ENCODE measurements at places on chromosomes 2 and 18.

DNA sequence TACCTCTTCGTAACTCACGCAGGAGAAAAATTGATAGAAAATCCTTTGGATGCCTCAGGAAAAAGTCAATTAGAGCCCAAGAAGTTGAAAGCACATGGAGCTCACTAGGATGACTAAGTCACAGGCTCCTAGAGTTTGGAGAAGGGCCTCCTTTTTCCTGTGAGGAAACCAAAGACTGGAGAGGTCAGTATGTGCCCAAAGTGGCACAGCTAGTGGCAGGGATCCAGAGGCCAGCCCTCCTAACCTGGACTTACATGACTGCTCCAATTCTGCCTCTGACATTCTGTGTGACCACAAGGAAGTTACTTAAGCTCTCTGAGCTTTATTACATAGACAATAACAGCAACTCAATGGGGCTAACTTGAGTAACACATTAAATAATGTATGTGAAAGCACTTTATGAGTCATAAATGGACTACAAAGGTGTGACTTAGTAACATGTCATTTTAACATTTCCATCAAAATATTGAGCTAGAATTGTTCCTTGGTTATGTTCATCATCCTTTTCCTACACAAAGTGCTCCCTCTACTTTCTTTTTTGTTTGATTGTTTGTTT is 91.6 kb downstream of the DHRS9 start:
- DNase-seq: no peak

GRCh38 chr2:104318001-104318665 is 535.8 kb upstream of the POU3F3 start:
- DNase-seq: no peak

- DNase-seq: no peak
These were observed 103.6 kb upstream of the CELF4 start for GRCh38 chr18:37668971-37669747.

GRCh38 chr18:24560511-24560981 is 100.1 kb downstream of the HRH4 start:
- no peak for DNase-seq

GRCh38 chr18:78769502-78770105 is 210.0 kb upstream of the SALL3 start:
- no peak for DNase-seq

- DNase-seq: no peak
These were observed 34.8 kb downstream of the GAREM1 start for GRCh38 chr18:32435631-32436500.

DNA sequence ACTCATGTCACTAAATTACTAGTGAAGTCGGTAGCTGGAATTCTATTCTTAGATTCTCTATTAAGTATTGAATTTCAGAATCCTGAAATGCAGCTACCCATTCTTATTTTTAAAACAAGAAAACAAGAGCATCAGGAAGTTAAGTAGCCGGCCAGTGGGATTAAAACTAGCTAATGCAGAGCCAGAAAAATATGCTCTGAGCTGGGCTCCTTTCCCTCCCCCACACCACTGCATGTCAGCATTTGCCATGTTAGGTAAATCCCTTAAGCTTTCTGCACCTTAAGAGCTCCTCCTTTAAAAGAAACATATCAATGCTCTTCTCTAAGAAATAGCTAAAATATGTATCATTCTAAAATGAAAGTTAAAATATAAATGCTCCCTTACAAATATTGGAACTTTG is 72.2 kb upstream of the MFF start:
- DNase-seq: no peak

DNA sequence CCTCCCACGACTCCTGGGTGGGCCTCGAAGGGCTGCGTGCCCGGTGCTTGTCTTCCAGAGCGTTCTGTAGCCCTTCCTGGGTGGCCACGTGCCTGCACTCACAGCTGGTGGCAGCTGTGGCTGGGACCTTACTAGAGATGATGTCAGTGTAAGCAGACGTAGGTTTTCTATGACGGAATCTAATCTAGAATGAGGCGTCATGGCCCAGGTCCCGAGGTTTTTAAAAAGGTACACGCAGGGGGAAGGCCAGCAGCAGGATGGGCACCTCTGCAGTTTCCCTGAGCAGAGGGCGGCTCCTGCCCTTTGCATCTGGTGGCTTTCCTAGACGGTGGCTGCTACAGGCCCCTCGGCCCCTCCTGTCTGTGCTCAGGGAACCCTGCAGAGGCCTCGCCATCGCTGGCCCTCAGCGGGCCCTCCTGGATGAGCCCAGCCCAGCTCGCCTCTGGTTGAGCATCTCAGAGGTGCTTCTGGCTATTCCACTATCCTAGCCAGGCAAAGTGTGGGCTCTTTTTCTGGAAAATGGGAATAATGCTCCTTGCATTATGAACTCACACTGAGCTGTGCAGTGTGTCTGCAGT is 49.6 kb upstream of the PXDN start:
- DNase-seq: no peak

DNA sequence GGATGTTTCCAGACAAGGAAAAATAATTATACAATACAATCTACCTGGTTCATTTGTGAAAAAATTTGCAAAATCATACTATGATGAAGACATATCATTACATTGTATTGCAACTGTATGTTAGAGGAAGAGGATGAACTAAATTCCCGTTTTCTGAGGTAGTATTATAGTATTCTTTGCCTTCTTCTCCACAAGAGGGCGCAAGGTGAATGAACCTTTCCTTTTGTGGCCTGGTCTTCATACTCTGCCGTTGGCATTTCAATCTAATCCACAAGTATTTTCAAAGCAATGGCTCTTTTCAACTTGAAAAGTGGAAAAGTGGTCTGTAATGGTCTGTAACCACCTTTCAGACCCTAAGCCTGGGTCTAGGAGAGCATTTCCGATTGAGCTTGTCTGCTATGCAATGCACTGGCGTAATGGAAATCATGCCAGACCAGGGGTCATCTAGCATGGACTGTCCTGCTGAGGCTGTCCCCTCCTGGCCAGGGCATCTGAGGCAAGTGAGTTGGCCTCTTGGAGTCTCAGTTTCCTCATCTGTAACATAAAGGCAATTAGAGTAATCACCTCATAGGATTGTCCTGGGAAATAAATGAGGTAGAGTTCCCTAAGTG is 30.8 kb upstream of the ZNF396 start:
- no peak for DNase-seq

DNA sequence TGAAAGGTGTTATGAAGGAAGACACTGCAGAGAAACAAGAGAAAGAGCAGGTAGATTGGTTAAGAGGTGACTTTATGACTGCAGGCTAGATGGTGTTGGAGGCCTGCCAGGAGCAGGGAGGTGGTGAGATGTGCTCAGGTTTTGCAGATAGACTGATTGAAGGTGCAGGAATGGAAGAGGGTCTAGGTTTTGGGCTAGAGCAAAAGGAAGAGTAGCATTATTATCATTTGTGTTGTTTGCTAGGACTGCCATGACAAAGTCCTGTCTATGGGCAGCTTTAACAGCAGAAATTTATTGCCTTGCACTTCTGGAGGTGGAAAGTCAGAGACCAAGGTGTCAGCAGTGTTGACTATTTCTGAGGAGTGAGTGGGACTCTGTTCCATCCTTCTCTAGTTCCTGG is 172.9 kb upstream of the SOX11 start:
- DNase-seq: no peak

- no peak for DNase-seq
These were observed 502.9 kb upstream of the ID2 start for GRCh38 chr2:8178911-8179310.

DNA sequence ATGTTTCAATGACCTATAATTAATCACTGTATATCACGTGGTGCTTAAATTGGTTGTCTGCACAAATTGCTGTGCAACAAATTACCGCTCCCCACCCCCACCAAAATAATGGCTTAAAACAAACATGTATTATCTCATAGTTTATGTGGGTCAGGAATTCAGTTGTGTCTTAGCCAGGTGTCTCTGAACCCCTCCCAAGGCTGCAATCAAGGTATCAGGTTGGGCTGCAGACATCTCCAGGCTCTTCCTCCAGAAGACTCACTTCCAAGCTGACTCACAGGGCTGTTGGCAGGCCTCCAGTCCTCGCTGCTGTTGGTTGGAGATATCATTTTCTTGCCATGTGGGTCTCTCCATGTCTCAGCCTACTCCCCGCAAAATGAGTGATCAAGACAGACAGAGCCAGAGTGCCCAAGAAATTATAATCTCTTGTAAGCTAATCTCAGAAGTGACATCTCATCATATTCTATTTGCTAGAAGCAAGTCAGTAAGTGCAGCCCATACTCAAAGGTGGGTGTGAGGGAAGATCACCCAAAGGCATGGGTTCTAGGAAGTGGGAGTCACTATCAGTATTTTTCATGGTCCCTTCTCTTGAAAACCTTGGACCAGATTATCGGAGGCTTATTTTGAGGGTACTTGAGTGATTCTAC is 38.4 kb downstream of the SPC25 start:
- DNase-seq: no peak

GRCh38 chr2:18230668-18231067 is 329.8 kb downstream of the RDH14 start:
- no peak for DNase-seq

- DNase-seq: no peak
These were observed 469.7 kb downstream of the CPS1 start for GRCh38 chr2:211026109-211026508.

- no peak for DNase-seq
These were observed 214.2 kb downstream of the MREG start for GRCh38 chr2:215799194-215799593.

DNA sequence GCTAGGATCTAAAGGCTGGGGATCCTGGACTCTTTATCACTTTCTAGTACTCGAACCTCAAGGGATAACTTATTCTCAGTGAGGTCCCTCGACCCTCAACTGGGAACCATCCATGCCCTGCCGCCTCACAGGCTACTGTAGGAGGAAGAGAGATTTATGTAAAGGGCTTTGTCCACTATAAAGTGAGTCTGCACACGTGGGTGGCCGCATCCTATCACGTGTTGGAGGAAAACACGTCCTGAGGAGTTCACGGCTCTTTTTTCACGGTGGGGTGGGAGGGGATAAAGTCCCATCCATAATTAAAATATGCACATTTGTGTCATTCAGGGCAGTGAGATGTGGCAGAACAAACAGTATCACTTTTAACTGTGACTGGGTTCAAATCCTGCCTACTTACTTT is 176.6 kb downstream of the KLHL29 start:
- DNase-seq: no peak

DNA sequence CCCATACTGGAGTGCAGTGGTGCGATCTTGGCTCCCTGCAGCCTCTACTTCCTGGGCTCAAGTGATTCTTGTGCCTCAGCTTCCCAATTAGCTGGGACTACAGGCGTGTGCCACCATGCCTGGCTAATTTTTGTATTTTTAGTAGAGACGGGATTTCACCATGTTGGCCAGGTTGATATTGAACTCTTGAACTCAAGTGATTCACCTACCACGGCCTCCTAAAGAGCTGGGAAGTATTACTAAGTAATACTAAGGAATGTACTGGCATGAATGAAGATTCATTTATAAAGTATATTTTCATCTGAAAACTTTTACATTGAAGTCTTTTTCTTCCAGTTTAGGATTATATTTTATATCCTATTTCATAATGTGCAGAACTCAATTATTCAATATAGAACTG is 38.1 kb downstream of the NUP35 start:
- no peak for DNase-seq

DNA sequence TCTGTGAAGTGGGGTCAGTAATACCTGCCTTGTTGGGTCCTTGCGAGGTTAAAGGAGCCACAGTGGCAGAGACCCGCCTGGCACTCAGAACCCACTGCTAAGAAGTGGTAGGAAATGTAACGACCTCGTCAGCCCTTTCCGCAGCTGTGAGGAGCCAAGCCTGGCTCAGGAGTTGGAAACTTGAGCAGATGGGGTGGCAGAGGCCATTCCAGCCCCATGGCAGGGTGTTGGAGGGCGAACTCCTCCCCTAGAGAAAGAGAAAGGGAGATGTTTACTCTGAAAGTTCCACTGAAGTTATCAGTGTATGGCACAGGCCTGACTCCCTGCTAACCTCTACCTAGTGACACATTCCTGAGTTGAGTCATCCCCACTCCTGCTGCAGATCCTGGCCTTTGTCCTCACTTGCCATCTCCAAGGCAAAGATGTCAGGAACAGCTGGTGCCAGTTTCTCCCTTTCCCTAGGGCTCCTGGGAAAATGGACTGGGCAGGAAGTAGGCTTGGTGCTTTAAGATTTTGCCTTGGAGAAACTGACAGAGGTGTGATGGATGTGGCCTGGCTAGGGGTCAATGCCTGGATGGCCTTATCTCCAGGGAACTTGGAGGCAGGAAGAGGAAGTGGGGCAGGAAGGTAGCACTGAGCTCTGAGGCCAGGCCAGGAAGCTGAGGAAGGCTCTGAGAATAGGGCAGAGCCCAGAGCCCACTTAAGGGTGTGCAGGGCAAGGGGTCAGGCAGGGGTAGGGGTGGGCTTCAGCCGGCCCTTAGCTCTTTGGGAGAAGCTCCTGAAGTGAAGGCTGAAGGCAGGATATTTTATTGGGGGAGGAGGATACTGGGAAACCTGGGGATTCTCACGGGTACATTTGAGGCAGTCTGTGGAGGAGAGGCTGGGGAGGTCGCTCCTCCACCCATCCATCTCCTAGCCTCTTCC is 888 bp downstream of the VAMP5 start:
- DNase-seq: no peak

- DNase-seq: no peak
These were observed 178.6 kb downstream of the NRP2 start for GRCh38 chr2:205860885-205861284.

DNA sequence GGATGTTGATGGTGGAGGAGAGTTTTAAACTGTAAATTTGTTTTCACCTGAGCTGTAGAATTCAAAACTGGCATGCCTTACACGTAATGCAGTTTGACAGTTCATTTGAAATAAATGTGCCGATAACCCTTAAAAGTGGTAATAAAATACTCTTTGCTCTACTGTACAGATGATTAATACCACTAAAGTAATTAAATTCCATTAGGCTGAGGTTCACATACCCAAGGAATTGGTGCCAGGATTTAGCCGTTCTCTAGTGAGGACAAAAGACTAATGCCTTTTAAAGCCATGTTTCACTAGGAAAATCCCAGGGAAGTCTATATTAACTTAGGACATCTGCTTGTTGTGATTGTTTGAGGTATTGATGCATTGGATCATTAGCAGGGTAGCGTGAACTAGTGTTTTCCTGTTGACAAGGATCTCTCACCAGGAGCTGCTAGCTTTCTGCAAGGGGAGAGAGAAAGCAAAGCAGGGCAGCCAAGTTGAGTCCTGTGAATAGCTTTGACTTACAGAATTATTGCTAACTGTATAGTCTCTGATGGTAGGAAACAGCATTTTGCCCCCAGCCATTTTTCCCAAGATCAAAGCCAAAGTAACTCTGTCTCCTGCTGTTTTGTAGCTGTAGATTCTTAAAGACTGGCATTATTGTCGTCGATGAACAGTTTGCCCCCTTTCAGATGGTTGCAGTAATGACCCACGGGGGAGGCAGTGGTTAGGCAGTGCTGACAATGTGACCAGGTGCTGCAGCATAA is 280.9 kb upstream of the FANCL start:
- no peak for DNase-seq

GRCh38 chr2:195181059-195181705 is 475.8 kb upstream of the SLC39A10 start:
- no peak for DNase-seq

- no peak for DNase-seq
These were observed 117.7 kb downstream of the GPD2 start for GRCh38 chr2:156553714-156554442.

DNA sequence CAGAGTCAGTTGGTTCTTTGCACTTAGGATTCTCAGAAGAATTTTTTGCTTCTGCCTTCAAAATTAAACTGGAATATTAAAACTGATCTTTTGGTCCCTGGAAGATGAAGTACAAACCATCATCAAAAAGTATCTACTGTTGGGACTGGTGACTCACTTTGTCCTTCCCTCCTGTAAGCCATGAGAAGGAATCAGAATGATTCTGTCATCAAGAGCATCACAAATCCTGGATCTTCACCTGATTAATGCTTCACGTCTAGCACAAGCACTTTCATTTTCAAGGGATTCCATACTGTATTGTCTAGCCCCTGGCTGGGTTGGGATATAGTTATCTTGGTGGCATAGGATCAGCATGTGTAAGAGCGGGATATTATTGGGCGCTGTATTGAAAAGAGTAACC is 69.3 kb upstream of the CYP1B1 start:
- DNase-seq: no peak
